Suppressor macrophage treated with lipopolysaccharide for 4 hours (primary cell): ENCODE measurements at places on chromosomes 2 and 18.

DNA sequence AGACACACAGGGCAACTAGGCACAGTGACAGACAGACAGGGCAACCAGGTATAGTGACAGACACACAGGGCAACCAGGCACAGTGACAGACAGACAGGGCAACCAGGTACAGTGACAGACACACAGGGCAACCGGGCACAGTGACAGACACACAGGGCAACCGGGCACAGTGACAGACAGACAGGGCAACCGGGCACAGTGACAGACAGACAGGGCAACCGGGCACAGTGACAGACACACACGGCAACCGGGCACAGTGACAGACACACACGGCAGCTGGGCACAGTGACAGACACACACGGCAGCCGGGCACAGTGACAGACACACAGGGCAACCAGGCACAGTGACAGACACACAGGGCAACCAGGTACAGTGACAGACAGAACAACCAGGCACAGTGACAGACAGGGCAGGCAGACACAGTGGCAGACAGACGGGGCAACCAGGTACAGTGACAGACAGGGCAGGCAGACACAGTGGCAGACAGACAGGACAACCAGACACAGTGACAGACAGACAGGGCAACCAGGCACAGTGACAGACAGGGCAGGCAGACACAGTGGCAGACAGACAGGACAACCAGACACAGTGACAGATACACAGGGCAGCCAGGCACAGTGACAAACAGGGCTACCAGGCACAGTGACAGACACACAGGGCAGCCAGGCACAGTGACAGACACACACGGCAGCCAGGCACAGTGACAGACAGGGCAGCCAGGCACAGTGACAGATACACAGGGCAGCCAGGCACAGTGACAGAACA lies 64.7 kb upstream of the RAB6C start:
- DNase-seq, result no peak

DNA sequence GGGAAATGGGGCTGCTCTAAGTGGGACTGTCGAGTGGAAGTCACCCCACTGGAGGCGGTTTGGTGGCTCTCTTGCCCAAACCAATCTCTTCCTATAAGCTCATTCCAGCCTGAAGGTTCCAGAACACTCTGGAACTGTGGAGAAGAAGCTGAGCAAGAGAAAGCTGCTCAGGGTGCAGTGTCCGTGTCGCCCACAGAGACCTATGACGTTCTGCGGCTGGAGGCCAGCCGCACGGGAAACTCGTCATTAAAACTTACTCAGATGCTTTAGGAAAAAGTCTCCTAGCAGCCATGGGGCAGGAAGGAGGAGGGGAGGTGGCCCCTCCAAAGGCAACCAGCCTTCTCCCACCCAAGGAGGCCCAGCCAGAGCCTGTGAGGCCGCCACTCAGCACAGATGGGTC lies 41.7 kb downstream of the ADCY3 start:
- no peak for DNase-seq

DNA sequence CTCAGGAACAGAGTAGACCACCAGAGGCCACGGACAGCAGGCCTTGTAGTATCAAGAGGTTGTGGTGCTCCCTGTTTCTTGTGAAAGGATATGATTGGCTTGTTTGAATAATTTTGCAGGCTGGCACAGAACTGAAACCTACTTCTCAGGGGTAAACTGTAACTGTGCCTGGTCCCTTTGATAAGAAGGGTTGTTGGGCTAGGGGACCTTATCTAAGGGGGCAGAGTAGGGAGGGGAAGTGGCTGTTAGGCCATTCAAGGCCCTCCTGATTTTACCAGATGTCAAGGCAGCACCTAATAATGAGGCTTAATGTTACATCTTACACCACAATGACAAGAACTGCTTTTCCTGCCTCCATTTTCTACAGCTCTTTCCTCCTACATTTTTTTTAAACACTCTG lies 45.6 kb downstream of the GPR39 start:
- no peak for DNase-seq

DNA sequence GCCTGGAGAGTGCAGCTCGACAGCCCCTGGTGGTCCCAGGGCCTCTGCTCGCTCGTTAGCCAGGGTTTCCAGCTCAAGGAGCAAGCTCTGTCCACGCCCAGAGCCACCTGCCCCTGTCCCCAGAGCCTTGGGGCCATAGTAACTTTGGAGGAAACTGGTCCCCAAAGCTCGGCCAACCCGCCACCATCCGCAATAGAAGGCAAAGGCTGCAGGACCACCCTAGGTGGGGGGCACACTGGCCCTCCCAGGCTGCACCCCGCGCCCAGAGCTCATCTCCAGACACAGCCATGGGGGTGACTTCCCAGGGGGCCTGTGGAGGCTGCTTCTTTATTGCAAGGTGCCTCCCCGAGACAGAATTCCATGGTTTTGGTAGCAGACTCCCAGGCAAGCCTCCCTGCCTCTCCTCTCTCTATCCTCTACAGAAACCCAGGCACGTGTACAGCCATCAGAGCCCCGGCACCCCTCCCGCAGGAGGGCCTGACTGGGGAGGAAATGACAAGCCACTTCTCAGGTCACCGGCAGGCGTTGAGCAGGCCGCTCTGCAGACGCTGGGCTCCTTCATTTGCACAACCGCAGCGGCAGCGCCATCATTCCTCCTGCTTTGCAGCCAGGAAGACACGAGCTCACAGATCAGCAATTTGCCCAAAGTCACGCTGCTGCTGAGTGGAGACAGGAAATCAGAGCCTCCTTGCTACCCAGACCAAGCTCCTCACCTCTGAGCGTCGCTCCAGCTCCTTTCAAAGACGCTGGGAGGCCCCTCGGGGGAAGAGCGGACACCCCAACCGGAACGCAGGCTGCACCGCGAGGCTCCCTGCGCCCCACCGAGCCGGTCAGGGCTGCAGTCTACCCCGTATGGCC lies 80.2 kb downstream of the NDUFA10 start:
- peak; percentile 47 for DNase-seq

DNA sequence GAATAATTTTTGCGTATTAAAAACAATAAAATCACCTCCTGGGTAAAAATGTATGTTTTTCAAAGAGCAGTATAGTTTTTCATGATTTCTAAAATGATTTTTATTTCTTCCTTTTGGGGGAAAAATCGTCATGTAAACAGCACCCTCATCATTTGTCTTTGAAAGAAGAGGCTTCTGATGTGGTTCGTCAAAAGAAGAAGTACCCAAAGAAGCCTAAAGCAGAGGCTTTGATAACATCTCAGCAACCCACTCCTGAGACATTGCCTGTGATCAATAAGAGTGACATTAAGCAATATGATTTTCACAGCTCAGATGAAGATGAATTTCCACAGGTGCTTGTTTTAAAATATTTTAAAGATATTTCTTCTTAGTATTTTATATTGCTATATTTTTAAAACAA lies 110.2 kb upstream of the KIF5C start:
- DNase-seq, result no peak

DNA sequence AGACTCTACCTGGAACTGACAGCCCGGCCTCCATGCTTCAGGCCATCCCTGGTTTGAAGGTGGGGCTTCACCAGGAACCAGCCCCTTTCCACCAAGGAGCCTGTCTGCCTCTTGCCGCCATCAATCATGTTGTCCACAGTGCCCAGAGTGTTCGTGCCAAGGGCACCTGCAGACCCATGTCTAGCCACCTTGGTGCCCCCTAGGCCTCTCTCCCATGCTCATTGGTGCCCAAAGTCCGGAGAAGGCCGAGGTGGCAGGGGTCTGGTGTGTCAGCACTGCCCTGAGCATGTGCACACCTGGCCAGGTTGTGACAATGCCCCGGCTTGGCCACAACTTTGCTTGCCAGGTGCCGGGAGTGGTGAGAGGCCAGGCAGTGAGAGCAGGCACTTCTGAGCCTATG lies 114.8 kb downstream of the COPS8 start:
- DNase-seq, result no peak

GRCh38 chr2:157443090-157443489 lies 799 bp downstream of the CYTIP start:
- DNase-seq, result peak; percentile 66

DNA sequence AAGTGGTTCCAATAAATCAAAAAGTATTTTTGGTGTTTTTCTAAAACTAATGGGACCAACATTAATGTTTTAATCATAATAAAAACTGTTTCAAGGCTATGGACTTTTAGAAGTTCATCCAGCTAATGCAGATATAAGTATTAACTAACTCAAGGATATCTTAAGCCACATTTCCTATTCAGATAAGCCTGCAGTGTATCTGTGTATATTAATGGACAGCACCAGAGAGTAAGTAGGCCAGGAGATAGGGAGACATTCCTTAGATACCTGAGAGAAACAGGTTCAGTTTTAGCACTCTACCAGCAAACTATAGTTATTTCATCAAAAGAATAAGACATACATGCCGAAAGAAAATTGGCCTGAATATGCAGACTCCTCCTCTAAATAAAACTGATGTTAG lies 27.3 kb downstream of the PREPL start:
- no peak for DNase-seq
